Foreskin keratinocyte (primary cell): ENCODE measurements at places on chromosomes 2 and 18.

- DNase-seq = no peak
Measured at GRCh38 chr18:71028285-71028762, 739.5 kb downstream of the SOCS6 start.

GRCh38 chr2:30366199-30366691 lies 80.8 kb upstream of the LCLAT1 start:
- DNase-seq = no peak

- no peak for DNase-seq
Measured at GRCh38 chr2:48870503-48870902, 115.0 kb upstream of the LHCGR start.

- DNase-seq = no peak
Measured at GRCh38 chr2:233271693-233272092, 20.2 kb downstream of the ATG16L1 start.

- DNase-seq = peak; percentile 48
Measured at GRCh38 chr18:36572135-36572856, 256.5 kb downstream of the TPGS2 start.

DNA sequence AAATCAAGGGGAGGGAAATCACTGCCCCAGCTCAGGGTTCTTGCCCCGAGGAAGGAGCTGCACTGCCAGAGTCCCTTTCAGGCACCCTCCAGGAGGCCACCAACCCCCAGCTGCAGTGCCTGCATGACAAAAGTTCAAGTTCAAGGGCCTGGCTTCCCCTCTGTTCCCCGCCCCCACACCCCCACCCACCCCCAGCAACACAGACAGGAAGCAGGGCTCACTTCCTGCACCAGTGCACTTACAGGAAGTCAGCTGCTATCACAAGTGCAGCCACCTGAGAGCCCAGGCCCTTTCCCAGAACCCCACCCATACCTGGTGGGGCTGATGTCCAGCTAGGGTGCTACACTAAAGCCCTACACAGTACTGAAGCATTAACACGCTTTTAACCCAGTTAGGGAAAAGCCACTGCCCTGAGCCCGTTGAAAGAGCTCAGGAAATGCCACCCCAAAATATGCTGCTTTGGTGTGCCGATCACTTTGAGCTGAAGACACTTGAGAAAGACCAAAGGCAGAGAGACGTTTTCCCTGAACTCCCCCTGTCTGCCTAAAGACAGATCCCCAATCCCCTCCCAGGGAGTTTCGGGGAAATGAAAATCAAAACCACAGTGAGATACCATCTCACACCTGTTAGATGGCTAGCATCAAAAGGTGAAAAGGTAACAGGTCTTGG lies 109.9 kb upstream of the CAB39 start:
- DNase-seq = no peak

DNA sequence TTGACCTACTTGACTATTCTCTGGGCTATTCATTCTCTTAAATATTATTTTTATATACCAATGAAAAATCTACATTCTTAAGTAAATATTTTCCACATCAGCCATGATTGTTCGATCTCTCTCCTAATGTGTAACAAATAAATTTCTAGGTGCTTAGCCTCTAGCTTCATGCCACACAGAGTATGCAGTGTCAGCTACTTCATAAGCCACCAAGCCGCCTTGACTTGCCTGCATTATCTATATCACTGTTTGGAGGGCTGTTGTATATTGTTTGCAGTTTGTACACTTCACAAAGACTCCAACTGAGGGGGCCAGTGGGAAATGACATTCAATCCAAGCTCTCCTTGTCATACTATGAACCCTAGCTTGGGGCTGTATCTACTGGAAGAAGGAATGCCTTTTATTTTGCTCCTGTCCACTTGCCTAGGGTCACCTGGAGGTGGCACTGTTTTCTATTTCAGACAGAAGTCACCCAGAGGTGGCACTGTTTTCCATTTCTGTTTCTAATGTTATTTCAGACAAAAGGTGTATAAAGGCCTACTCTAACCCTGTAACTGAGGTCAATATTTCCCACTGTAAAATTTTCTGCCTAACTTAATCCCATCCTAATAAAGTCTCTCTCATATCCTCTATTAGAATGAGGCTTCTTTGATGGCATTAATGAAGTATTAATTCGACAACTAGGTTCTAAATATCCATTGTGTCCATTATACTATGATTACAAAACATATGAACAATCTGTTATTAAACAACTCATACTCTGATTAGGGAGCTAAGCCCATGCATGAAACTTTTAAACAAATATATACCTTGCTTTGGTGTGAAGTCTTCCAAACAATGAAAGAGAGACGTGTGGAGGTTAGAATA lies 36.4 kb downstream of the COL5A2 start:
- peak; percentile 13 for DNase-seq

DNA sequence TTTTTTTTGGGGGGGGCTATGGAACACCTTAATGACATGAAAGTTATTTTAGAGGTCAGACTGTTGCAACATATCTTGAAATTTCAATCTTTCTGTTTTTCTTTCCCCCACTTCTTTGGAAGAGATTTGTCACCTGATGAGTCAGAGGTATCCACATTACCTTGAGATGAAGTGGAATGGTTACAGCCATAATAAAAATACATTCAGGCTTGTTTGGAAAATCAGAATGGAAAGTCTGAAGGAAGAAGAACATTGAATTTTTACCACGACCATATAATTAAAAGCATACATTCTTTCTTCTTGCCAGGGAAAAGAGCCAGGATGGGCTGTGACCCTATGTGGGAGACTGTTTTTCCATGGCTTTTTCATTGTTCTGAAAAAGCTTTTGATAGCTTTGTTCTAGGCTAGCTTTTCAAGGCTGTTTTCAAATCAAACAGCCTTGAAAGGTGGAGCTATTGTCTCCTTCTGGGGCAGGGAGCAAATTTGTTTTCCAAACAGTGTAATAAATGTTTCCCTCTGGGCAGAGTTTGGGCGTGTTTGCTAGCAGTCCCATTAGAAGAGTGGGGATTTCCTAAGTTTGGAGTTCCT lies 2.3 kb upstream of the GTF3C3 start:
- DNase-seq = peak; percentile 49

DNA sequence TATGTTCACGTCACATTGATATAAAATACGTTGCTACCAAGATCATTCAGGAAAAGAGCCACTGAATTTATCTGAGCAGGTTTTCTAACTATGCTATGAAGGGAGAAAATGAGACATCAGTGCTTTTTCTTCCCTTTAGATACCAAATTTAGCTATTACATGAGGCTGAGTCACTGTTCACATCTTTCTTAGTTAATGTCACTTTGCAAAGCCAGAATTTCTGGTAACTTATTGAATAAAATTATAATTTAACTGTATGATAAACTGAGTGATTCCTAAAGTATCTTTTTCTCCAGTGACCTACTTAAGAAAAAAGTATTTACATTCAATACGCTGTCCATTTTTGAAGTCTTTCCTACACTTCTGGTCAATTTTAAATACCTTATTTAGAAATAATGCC lies 22.7 kb downstream of the C1D start:
- no peak for DNase-seq

DNA sequence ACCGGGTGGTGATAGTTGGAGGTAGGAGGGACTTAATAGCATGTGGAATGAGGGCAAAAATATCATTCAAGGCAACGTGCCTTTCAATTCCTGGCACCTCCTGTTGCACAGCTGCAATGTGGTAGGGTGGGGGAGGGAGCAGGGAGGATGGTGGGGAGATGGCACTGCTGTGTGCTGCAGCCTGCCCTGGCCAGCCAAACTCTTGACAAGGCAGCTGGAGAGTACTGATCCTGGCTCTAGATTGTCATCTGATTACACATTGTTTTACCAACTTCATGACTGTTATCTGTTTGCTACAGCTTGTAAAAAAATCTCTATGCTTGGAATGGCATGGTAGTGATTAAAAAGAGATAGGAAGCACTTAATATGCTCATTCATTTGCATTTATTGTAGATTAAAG lies 47.7 kb downstream of the PLCL1 start:
- no peak for DNase-seq

DNA sequence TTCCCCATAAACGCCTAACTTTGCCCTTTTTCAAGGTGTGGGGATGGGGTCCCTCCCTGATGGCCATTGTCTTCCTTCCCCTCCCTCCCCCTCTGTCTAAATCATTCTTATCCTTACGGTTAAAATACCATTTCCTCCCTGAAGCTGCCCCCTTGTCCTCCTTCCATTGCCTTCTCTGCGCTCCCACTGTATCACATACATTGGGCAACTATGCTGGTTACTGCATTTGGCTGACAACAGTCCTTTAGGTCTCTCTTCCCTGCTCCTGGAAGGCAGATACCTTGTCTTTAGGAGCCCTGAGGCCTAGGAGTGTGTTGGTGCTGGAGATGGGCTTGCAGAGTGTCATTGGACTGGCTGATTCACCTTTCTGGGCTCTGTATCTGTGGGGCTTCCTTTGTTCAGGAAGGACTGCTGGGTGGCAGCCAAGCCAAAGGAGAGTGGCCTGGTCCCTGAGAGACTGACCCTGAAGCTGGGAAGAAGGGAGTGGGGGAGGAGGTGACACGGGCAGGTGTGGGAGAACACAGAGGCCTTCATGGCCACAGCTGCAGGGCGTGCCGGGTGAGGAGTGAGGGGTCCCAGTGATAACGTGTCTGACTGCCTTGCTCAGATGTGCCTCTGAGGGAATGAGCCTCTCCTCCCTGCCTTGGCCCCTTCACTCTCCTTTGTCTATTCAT lies 2.2 kb downstream of the WNT6 start:
- DNase-seq = no peak

- no peak for DNase-seq
Measured at GRCh38 chr2:174337337-174338146, 2.8 kb downstream of the SP9 start.

- DNase-seq = no peak
Measured at GRCh38 chr18:7772510-7772888, 205.4 kb downstream of the PTPRM start.

DNA sequence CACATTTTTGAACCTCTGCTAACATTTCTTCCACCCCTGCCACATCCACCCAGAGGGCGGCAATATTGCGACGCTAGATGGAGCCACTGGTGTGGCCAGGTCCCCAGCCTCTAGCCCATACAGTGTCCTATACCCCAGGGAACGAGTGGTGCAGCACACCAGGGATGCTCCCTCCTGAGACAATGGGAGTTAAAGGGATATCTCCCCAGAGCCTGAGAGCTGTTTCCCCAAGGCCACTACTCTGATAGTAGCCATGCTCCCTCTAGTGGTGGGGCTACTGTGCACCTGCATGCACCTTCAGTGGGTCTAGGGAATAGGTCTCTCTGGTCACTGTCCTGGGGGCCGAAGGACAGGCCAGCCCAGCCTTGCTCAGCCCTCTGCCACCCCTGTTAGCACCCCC lies 336.4 kb upstream of the FSHR start:
- peak; percentile 1 for DNase-seq

- DNase-seq = peak; percentile 51
Measured at GRCh38 chr2:206585335-206585734, 57.0 kb upstream of the FAM237A start.

DNA sequence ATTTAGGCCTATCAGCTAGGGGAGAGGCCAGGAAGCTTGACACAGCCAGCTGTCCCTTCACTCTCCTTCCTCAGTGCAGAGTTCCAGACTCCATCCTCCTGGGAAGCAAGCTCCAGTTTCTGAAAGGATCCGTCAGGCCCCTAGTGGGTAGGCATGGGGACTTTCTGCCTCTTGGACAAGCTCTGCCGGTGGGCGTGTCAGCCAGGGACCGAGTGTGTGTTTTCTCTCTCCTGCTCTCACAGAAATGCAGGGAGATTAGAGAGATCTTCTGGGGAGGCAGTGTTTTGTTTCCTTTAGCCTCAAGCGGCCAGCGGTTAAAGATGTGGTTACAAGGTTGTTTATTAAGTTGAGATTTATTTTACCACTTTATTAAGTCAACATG lies 29.9 kb upstream of the OTOS start:
- DNase-seq = no peak

DNA sequence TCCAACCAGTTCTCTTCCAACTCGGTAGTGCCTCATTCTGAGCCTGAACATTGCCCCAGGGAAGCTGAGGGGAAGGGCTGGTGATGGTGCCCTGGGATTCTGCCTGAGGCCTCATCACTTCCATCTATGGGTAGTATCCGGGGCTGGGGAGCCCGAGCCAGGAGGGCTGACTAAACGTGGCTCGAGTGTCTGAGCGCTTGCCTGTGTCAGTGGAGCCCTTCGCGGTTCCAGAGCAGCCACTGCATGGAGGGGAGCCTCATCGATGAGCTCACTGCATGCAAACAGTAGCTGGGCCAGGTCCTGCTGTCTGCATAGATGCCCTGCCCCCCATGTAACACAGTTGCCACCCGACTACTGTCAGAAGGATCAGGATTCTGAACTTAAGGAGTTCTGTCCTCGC lies 129.3 kb downstream of the GLI2 start:
- no peak for DNase-seq

DNA sequence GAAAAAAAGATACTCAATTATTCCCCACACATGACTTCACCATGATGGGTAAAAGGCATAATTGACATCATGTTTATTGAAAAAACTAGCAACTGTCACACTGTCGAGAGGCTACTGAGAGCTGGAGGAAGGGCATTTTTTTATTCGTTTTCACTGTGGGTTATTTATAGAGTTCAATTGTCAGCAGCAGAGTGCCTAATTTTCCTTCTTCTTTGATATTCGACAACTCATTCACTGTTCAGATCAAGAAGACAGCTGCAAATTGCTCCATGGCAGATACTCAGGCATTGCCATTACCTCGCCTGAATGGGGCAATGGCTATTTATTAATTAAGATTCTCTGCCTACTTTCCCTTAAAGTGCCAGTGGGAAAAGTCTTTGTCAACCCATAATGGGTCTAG lies 197.5 kb upstream of the NRP2 start:
- DNase-seq = no peak

GRCh38 chr2:127873707-127874303 lies 12.0 kb downstream of the AMMECR1L start:
- no peak for DNase-seq

GRCh38 chr2:145157741-145158591 lies 638.0 kb upstream of the ZEB2 start:
- DNase-seq = no peak

- DNase-seq = no peak
Measured at GRCh38 chr18:54147439-54147838, 77.0 kb downstream of the MBD2 start.
